Activated T-cell treated with anti-CD3 and anti-CD28 coated beads for 1 hour (primary cell): ENCODE measurements at places on chromosomes 4 and X.

GRCh38 chr4:125314676-125315575 is at the start of gene FAT4:
FAT4 (plus strand) TSS chr4:125314955; CDS start chr4:125316412, 1,457 bp downstream.
- no peak for DNase-seq

DNA sequence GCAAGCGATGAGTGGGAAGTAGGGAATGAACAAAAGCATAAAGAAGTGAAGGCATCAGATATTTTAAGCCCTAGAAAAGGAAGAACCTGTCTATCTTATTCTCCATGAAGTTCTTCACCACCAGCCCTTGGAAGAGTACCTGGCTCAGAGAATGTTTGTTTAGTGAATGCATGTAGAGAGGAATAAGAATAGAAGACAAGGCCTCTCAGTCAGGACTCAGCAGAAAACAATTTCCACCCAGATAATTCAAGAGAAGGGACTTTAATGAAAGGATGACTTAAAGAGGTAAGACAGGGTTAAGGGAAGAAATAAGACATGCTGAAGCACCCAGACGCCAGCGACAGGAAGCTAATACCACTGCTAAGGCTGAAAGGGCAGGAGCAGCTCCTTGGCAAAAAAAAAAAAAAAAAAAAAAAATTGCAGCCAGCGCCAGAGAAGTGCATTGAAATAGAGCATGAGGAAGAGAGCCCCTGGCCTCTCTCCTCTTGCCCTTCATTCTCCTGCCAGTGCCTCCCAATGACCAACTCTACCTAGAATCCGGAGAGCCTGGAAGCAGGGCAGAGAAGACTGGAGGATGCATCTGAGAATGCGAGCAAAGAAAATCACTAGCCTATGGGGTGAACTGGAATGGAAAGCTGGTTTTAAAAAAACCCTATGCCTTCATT is 47.2 kb upstream of the RASGEF1B start:
- no peak for DNase-seq

GRCh38 chr4:38675146-38676121 is 11.4 kb downstream of the KLF3 start:
- DNase-seq = peak; percentile 75

DNA sequence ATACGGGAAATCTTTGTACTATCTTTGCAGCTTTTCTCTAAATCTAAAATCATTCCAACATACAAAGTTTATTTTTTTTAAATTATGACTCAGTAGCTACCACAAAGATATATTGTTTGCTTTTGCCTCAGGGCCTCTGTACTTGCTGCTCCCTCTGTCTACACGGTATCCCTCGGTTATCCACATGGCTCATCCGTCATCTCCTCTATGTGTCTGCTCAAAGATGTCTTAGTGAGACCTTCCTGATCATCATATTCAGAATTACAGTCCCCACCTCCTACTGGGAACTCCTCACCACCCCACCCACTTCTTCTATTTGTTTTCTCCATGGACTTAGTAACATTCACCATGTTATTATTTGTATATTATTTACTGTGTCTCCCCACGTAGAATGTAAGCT is 107.8 kb downstream of the PARM1 start:
- no peak for DNase-seq

GRCh38 chrX:44843318-44843702 is 511 bp upstream of the DUSP21 start:
- DNase-seq = no peak

- no peak for DNase-seq
Measured at GRCh38 chr4:101864660-101865059, 74.1 kb downstream of the BANK1 start.

DNA sequence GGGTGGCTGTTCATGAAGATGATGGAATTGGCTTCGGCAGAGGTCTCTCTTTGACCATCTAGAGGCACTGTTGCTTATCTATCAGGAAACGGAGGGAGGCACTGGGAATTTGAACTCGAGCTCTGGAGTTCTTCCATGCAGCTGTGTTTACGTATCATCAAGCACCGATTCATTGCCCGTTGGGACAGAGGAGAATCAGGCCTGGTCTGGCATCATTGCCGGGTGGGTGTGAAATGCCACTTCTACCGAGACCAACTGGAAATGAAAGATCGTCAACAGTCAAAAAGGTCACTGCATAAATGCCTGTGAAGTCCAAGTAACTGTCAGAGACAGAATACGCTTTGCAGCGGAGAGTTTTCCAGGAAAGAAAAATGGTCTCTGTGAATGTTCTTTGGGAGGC is 166.9 kb downstream of the ASMT start:
- DNase-seq = no peak

DNA sequence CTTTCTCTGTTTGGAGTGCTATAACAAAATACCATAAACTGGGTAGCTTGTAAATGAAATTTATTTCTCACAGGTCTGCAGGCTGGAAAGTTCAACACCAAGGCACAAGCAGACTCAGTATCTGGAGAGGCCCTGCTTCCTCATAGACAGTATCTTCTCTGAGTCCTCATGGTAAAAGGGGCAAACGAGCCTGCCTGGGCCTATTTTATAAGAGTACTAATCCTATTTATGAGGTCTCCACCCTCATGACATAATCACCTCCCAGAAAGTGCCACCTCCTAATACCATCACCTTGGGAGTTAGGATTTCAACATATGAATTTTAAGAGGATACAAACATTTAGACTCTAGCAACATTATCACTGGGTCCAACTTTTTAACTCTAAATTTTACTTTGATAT is 200.3 kb downstream of the STPG2 start:
- DNase-seq = no peak

GRCh38 chrX:42546800-42547199 is 231.2 kb downstream of the PPP1R2C start:
- DNase-seq = no peak

GRCh38 chrX:23554304-23554703 is 113.0 kb upstream of the PRDX4 start:
- no peak for DNase-seq

DNA sequence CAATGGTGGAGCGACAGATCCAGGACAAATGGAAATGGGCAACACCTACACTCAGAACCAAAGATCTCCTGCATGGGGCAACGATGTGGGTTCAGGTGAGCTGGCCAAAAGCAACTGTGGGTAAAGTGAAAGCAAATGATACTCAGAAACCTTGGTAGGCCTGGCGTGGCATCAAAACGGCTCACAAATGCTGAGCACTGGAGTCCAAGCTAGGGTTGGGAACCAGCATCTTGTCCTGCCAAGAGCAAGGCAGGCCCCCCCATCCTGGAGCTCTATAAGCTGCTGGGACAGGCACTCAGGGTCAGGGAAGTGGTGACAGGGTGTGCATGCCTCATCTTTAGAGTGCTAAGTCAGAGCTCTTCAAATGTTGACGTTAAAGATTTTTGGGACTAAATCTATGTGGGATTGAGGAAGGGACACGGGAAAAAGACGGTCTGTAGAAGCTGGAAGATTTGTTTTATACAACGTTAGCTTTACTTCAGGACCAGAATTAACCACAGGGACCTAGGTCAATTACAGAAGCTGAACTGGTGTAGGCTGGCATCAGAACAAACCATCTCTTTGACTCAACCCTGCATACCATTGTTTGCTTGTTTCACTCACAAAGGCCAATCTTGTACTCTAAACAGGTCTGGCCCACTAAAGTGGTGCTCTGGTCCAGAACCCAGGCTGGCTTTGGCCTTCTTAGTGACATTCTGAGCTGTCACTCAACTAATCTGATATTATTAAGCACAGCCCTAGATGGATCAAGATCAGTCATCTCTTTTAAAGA is 10.7 kb downstream of the ATP8A1 start:
- DNase-seq = no peak

- DNase-seq = no peak
Measured at GRCh38 chr4:177194906-177195305, 114.8 kb upstream of the NEIL3 start.

- no peak for DNase-seq
Measured at GRCh38 chr4:49516796-49517195, 530.7 kb downstream of the CWH43 start.
